ENCODE measurements at places on chromosomes 12 and 14. TPM values are rescaled to one million over a fixed set of nuclear protein-coding genes. Genes with fewer than 3 reads are reported as not detected.
A peak's percentile ranks its signal among the peaks of the same experiment; 100 is the strongest.

The MYH6 gene
- total RNA-seq = not detected

The ADAMTS20 gene
- total RNA-seq = not detected

The DCN gene
- not detected for total RNA-seq

The CATSPERB gene
- 0.26 TPM for total RNA-seq

The PRR4 gene
- total RNA-seq = not detected

GRCh38 chr14:100201701-100202100, 37.2 kb upstream of the YY1 start:
- no peak for DNase-seq

DNA sequence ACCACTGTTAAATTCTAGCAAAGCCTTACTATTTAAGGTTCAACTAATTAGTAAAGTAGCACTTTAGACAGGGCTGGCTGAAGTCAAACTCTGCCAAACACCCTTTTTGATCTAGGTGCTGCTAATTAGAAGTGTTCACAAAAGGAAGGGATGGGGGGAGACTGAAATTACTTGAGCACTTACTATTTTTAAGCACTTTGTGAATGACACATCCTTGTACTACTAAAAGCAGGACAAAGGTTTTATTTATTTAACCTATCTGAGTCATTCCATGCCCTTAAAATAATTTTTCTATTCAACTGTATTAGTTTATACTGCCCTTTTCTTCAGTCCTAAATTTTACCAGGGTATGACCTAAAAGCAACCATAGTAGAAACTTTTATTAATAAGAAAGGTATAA, 20.1 kb downstream of the MBIP start:
- DNase-seq = no peak

- no peak for DNase-seq
Observed at GRCh38 chr14:45181806-45182205, 46.1 kb downstream of the FANCM start.

DNA sequence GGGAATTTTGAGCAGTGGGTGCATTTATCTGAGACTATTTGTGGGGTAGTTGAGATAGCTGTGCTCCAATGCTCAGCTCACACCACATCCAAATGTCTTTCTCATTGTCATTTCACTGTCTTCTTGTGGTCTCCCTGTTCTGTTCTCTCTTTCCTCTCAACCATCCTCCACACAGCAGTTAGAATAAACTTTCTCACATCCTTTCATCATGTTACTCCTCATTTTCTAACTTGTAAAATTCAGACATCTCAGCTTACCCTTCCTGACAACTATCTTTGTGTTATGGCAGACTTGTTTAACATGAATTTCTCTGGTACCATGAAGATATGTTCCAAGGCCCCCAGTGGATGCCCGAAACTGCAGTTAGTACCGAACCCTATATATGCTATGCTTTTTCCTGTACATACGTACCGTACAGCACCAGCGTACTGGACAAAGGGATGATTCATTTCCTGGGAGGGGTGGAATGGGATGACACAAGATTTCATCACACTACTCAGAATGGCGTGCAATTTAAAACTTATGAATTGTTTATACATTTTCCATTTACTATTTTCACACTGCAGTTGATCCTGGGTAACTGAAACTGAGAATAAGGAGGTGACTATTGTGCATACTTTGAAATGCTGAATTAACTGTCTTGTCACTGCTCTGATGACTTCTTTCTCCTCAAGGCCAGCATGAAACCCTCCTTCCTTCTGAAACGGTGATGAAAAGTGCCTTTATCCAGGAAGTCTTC, 177.1 kb upstream of the SLC38A2 start:
- DNase-seq = peak; percentile 78

Measured in activated naive CD4-positive, alpha-beta T cell treated with anti-CD3 and anti-CD28 coated beads for 36 hours (primary cell).